Right ventricle myocardium superior (tissue), 1 donor: ENCODE measurements at places on chromosomes 7 and 10.

DNA sequence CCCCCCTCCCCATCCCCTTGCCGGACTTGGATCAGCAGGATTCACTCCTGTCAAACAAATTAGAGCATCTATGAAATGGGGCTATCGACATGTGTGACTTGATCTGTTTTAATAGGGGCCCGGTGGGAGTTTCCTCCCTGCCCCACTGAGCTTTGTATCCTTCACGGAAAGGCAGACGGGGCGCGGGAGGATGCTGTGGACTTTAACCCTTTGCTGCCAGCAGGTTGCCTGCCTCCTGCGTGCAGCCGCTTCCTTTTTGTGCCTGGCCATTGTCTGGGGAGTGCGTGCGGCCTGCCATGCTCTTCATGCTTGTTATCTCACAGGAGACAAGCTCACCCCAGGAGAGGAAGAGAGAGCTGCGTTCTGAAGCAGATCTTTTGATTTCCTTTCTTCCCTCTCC lies 512.8 kb upstream of the GALNT17 start:
- DNase-seq, result no peak

- no peak for DNase-seq
Observed at GRCh38 chr7:28669330-28669729, 257.0 kb downstream of the CREB5 start.

GRCh38 chr10:15113766-15114165 lies 16.6 kb downstream of the RPP38 start:
- no peak for DNase-seq

DNA sequence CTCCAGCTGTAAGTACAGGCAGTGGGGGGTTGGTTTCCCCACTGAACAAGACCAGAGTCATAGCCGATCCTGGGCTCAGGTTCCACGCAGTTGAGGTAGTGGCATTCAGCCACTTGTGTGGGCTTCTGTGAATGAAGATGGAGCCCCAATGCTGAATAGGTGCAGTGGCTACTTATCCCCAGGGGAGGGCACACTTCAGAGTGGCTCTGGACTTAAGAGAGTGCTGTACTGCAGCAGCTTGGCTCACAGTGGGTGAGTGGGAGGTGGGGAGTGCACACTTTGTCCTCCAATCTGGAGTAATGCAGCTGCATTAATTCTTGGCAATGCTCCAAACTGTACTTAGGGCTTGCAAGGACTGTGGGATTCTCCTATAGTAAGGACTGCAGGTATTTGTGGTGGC lies 81.9 kb downstream of the BUB3 start:
- DNase-seq, result no peak

- no peak for DNase-seq
Observed at GRCh38 chr7:77362905-77363304, 53.2 kb downstream of the GSAP start.
